Suprapubic skin (tissue), 4 donors: ENCODE measurements at places on chromosomes 2 and 18. TPM values are rescaled to one million over a fixed set of nuclear protein-coding genes. Genes with fewer than 3 reads are reported as not detected.

The DSG1 gene
- 1,832 TPM for total RNA-seq

The ABCG8 gene
- total RNA-seq = not detected

The SERPINB12 gene
- 14.8 TPM for total RNA-seq

The INSIG2 gene
- 7.5 TPM for total RNA-seq

The ADGRF3 gene
- total RNA-seq = not detected

The AOX1 gene
- total RNA-seq = 38.6 TPM

The SCYGR5 gene
- total RNA-seq = not detected

The APLF gene
- total RNA-seq = 9.9 TPM

The CIDEA gene
- 17.5 TPM for total RNA-seq

The PAIP2B gene
- total RNA-seq = 21.0 TPM

The PLCD4 gene
- 1.5 TPM for total RNA-seq

The TUBA3D gene
- total RNA-seq = not detected

The RHOB gene
- total RNA-seq = 601 TPM

- DNase-seq = no peak
Measured at GRCh38 chr18:74540652-74541421, 6.5 kb downstream of the CNDP1 start.

GRCh38 chr2:99756059-99756458 lies 266.2 kb upstream of the REV1 start:
- DNase-seq = no peak

DNA sequence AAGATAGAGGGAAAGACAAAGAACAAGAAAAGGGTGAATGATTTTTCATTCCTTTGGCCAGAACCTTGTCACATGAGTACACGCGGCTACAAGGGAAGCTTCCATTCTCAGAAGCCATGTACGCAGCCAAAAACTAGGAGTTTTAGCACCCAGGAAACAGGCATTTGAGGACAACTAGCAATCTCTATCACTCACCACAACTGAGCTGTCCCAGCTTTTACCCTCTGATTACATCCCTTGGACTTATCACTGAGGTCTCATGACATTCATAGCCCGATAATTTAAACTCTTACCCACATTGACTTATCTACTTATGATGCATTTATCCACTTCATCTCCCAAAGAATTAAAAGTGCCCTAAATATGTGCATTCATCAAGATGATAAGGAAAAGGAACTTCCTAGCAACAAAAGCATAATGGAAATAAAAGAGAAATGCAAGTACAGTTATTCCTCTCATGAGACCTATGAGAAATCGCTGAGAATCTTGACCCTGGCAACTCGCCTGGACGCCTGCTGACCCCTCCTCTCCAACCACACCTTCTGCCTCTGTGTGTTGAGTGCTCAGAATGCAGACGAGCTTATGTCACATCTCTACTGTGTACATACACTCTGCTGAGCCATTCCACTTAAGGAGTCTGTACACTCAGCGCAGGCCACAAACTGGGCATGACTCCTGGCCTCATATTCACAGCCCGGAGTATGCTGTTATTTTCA lies 28.7 kb upstream of the MFSD6 start:
- DNase-seq = no peak

DNA sequence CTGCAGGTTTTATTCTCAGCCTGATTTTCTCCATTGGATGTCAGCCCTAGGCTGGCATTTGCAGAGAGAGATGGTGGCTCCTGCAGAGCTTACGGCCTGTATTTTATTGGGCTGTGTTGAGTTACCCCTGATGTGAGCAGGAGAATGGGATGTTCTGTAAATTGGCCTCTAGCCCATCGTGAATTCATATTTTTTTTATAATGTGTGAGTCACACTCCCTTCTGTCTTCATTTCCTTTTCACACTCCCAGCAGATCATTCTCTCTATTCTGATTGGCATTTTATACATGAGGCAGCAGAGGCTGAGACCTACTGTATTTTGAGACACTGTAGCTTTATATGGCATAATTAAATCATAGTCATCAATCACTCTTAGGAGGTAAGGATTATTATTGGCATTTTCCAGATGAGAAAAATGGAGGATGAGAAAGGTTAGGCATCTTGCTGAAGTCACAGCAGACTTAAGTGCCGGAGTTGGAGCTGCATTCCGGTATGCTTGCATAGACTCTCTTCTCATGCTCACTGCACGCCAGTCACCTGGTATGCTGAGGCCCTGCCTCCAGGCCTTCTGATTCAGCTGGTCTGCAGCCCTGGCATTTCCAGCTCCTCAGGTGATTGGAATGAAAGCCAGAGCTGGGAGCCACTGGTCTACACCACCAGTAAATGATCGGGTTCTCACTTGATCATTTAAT lies 142.4 kb downstream of the NEDD4L start:
- DNase-seq = no peak

GRCh38 chr18:70506511-70506910 lies 217.7 kb downstream of the SOCS6 start:
- DNase-seq = no peak

DNA sequence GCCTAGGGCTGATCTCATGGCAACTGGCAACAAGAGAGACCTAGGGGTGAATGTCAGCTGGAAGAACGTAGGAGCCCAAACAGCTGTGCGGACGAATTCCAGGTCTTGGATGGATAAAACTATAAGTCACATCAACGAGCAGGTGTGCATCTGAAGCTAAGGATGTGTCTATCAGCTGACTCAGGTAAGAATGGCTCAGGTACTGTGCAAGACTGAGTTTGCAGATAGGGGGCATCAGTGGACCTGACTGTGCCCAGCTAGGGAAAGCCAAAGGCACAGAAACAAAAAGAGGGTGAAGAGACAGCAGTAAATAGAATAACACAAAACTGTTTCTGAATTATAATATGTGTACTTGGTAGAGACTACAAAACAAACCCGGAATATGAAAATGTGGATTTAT lies 357.3 kb downstream of the ZEB2 start:
- no peak for DNase-seq

- DNase-seq = no peak
Measured at GRCh38 chr18:50924372-50924771, 43.5 kb upstream of the ELAC1 start.

DNA sequence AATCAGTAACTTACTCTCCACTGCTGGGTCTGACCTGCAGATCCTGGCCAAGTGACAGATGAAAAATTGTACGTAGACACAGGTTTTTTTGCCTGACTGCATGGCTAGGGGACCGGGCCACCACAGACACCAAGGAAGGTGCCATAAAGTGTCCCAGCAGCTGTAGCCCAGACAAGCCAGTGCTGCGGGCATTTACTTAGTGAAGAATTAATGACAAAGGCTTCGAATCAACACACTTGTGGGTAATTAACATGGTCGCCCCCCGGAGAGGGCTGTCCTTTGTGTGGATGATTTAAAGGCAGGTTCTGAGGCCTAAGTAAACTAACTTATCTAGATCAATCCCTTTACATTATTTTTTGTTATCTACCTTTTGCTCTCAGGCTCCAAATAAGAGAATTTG lies 1709.1 kb upstream of the LRRTM1 start:
- no peak for DNase-seq

GRCh38 chr2:174866421-174866820 lies 102.1 kb upstream of the CHRNA1 start:
- DNase-seq = no peak

- no peak for DNase-seq
Measured at GRCh38 chr18:21760321-21760720, 19.7 kb downstream of the MIB1 start.

GRCh38 chr2:5612666-5613065 lies 79.5 kb upstream of the SOX11 start:
- DNase-seq = no peak

- no peak for DNase-seq
Measured at GRCh38 chr2:53235836-53236582, 531.6 kb upstream of the CHAC2 start.

DNA sequence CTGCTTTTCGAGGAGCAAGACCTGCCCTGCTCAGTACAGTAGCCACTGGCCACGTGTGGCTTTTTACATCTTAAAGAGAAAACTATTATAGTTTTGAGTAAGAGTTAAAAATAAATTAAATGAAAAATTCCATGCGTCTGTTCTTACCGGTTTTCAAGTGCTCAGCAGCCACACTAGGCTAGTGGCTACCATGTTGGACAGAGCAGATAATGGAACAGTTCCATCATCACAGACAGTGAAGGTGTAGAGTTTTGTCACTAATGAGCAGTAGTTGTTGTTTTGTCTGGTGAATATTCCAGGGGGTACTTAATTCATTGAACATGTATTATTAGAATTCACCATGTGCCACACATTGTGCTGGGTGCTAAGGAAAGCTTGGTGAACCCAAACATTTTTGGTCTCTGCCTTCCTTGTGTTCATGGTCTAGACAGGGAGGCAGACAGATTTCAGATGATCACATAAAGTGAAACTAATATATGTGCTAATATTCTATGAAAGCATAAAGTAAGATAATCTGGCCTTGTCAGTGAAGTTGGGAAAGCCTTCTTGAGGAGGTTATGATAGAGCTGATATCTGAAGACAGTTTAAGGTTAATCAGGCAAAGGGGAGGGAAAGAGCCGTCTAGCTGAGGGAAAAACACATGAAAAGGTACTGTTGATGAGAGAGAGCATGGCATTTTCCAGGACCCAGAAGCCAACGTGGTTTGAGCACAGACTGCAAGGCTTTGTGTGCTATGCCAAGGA lies 1.4 kb downstream of the ALMS1 start:
- DNase-seq = no peak

DNA sequence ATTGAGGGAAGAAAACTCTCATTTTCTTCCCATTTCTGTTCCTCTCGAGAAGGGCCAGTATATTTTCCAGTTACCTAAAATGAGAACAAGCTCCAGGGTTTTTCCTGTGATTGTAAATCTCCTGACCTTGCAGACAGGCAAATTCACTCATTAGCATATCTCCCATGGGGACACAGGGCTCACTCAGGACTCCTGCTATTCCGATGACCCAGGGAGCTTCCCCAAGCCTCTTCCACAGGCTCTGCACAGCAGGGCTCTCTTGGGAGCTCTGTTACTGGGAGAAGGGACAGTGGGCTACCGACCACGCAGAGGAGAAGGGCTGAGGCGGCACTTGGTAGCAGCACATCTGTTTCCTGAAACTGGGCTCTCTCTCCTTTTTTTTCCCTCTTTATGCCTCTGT lies 135.2 kb upstream of the CAPN13 start:
- no peak for DNase-seq

- no peak for DNase-seq
Measured at GRCh38 chr2:181998891-181999654, 13.4 kb downstream of the PPP1R1C start.

- DNase-seq = peak; percentile 81
Measured at GRCh38 chr18:76686737-76687231, 135.6 kb upstream of the ZNF236 start.

GRCh38 chr2:186068139-186068801 lies 329.7 kb downstream of the FSIP2 start:
- DNase-seq = no peak

DNA sequence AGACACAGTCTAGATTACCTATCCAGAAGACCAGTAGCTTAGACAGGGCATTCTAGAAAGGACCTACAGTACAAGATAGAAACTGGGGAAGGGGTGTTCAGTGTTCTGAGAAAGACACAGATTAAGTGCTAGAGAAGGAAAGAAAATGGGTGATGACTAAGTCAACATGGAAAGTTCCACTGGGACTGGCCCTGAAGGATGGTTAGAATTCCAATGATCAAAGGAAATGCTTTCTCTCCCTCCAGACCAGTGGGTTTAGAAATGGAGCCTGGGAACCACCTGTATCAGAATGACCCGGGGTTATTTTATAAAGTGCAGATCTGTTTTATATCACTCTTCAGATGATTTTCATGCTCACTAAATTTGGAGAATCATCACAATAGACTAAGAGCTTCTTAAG lies 5.8 kb upstream of the COLEC12 start:
- DNase-seq = no peak

- DNase-seq = no peak
Measured at GRCh38 chr2:165920748-165921147, 32.8 kb downstream of the TTC21B start.

DNA sequence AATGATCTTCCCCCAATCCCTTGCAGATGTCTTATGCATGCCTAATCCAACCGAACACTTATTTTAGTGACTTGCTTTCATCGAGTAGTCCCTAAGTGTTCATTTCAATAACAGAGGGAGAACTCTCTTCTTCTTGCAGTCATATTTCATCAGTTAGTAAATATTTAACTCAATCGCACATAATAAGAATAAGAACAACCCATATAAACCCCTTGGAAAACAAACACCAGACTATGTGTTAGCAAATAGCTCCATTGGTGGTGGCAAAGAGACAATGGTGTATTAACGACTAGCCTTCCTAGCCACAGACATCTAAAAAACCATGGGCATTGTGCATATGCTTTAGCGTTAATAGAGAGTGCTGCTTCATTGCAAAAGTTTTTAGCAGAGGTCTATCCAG lies 725.8 kb downstream of the BCL11A start:
- no peak for DNase-seq

DNA sequence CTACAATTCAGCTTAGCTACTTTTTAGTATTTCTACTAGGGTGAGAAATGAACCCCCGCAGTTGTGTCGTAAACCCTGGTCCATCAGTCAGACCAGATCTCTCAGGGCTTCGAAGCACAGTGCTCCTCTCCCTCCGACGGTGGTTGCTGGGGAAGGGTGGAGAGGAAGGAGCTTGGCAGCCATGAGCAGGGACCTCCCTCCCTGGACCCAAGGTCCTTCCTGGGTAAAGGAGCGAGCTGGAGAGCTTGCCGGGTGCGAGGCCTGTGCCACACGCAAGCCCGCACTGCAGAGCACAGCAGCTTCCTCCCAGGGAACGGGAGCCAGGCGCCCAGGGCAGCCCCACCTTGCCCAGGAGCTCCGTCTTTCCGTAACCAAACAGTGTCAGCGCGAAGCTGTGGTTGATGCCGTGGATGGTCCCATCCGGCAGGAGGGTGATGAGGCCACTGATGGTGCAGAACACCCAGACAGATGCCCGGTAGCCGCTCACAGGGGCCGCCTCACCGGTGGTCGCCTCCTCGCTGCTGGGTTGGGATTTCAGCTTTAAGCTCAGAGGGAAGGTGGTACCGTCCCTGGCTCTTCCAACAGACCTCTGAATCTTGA lies 12.5 kb downstream of the PASK start:
- DNase-seq = peak; percentile 69

GRCh38 chr18:47978141-47978540 lies 47.7 kb upstream of the SMAD2 start:
- DNase-seq = no peak

- DNase-seq = no peak
Measured at GRCh38 chr18:62479574-62479973, 43.3 kb upstream of the ZCCHC2 start.

GRCh38 chr18:47108373-47108772 lies 41.9 kb downstream of the HDHD2 start:
- DNase-seq = no peak
